Mononuclear cell (primary cell): ENCODE measurements at places on chromosomes 2 and 18. TPM values are rescaled to one million over a fixed set of nuclear protein-coding genes. Genes with fewer than 3 reads are reported as not detected.

Gene CRYGC
- total RNA-seq: not detected

Gene IL36A
- not detected for total RNA-seq

Gene ABCG8
- total RNA-seq: not detected

Gene TXNDC2
- 0.10 TPM for total RNA-seq

Gene PRSS56
- not detected for total RNA-seq

Gene VIL1
- total RNA-seq: 2.1 TPM

Gene GKN1
- total RNA-seq: 0.31 TPM

Gene PPP4R3B
- total RNA-seq: 59.3 TPM

Gene G6PC2
- not detected for total RNA-seq

Gene DNAJC5G
- not detected for total RNA-seq
